HS-27A (cell line): ENCODE measurements at places on chromosomes 4 and X.

GRCh38 chr4:127179256-127180087 lies 453.3 kb upstream of the INTU start:
- no peak for DNase-seq

DNA sequence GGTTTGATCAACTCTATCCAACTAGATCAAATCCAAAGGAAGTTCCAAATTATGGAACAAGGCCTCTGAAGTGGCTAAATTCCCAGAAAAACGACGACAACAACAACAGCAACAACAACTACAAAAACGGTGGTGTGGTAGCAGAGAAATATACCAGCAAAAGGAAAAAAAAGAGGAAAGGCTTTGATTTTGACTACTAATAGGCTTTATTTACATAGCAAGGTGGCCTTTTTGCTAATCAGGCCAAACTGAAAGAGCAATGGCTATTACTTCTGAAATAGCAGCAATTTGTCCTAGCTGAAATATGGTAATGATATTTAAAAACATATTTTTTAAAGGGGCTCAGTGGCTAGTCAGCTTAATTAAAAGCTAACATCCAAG lies 40.8 kb upstream of the TMPRSS11E start:
- DNase-seq, result no peak

DNA sequence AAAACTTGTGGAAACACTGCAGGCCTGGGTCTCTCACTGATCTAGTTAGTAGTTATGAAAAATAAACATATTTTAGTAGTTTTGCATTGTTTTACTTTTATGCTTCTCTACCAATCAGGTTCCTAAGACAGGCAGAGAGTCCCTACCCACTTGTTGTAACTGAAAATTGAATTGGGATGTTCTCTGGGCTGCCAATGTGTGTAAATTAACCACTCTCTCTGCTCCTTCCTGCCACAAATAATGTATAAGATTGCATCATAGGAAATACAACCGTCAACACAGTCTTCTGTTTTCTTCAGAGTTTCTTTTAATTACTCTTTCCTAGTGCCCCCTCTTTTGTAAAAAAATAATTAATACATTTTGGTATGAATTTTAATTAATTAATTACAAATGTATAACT lies 677.3 kb downstream of the FSTL5 start:
- DNase-seq, result no peak

GRCh38 chr4:173217727-173218126 lies 49.1 kb downstream of the GALNT7 start:
- DNase-seq, result no peak

GRCh38 chr4:42786350-42787078 lies 106.0 kb upstream of the GRXCR1 start:
- DNase-seq, result no peak

DNA sequence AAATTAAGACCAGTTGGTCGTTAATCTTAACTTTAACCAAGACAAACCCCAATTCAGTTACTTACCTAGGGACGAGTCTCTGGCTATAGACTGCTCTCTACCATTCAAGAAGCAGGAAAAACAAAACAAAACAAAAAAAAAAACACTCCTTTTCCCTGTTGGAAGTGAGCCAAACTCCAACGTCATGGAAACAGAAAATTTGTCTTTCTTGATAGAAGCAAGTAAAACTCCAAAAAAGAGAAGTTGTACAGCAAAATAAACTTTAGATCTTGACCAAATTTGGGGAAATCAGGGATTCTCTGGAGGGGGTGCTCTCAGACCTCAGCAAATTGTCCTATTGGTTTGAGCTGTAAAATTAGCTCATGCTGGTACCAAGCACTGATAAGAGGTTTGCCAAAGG lies 3.7 kb downstream of the CNGA1 start:
- no peak for DNase-seq

DNA sequence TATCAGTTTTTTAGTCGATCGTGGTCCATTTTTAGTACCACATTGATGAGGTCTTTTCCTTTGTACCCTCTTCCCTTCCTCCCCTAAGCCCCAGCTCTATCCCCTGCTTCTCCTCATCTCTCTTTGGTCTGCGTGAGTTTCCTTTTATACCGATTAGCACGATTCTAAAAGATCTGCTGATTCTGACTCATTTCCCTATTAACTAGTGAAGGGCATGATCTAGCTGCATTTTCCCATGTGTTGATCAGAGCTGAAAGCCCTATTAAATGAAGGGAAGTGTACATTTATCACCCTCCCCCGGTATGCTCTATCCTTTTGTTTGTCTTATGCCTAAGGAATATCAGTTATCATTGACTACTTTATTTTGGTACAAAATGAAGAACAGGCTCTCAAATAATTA lies 181.7 kb upstream of the NPY2R start:
- DNase-seq, result no peak

- DNase-seq, result no peak
Observed at GRCh38 chr4:184284336-184284690, 66.6 kb upstream of the ENPP6 start.

- no peak for DNase-seq
Observed at GRCh38 chrX:139077281-139078250, 366.0 kb upstream of the FGF13 start.

DNA sequence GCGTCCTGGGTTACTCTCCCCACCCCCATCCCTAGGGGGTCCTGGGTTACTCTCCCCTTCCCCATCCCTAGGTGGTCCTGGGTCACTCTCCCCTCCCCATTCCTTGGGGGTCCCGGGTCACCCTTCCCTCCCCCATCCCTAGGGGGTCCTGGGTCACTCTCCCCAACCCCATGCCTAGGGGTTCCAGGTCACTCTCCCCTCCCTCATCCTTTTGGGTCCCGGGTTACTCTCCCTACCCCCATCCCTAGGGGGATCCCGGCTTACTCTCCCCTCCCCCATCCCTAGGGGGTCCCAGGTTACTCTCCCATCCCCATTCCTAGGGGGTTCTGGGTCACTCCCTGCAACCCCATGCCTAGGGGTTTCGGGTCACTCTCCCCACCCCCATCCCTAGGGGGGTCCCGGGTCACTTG lies 1.5 kb downstream of the ASMTL start:
- no peak for DNase-seq

- no peak for DNase-seq
Observed at GRCh38 chr4:146567396-146567795, 45.7 kb upstream of the SLC10A7 start.

GRCh38 chr4:85243857-85244256 lies 231.1 kb upstream of the ARHGAP24 start:
- no peak for DNase-seq

DNA sequence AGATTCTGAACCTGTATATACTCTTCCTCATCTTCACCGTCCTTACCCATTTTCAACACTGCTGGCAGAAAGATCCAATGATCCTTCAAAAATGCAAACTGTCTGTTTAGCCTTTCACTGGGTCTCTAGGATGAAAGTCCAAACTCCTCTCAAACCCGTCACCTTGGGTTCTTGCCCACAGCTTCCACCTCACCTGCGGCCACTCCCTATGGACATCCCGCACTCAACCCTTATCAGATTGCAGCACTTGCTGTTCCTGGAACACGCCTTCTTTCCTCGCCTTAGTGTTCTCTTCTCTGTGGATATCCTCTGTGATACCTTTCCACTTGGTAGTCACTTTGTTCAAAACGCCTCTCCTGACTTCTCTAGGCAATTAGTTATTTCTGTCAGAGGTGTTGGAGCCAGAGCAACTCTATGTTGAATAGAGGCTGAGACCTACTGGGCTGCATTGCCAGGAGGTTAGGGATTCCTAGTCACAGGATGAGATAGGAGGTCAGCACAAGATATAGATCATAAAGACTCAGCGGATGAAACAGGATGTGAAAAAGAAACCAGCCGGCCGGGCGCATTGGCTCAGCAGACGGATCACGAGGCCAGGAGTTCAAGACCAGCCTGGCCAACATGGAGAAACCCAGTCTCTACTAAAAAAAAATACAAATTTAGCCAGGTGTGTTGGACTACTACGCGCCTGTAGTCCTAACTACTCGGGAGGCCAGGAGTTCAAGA lies 4.2 kb upstream of the NOCT start:
- no peak for DNase-seq

GRCh38 chrX:55039471-55039870 lies 8.7 kb upstream of the ALAS2 start:
- no peak for DNase-seq

- DNase-seq, result no peak
Observed at GRCh38 chrX:139554991-139555675, 24.6 kb downstream of the F9 start.

DNA sequence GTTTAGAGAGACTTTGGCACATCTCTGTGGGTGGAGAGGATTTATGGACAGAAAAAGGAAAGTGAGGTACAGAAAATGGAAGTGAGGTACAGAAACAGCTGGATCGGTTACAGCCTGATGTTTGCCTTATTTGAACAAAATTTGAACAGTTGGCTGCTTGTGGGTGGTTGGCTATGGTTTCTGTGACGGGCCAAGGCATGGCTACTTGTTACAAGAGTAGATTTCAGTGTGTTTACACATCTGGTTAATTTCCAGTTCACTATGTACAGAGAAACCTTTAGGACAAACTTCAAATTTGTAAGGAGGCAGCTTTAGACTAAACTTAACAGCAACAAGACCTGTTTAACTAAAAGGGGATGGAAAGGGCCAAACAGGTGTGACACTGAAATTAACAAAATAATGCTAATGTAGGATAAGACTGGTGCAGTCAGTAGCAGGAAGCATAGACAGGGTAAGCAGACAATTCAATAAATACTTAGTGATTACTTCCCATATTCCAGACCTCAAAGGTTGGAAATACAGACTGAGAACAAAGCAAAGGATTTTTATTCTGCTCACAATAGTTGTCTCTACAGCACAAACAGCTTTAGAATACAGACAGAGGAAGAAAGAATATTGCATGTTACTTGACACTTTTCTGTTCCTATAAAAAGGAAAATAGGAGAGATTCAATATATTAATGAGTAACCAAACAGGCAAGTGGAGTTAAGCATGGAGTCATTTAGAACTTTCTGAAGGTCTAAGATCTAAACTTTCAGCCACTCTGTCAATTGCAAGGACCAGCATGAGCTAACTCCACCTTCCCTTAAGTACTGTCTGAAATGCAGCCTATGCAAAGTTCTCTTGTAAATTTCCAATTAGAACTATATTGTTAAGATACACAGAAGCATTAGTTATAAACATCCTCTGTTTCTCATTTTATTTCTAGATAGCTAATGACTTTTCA lies 294.4 kb upstream of the FAT4 start:
- no peak for DNase-seq

GRCh38 chrX:30495468-30495867 lies 82.1 kb downstream of the TASL start:
- no peak for DNase-seq

DNA sequence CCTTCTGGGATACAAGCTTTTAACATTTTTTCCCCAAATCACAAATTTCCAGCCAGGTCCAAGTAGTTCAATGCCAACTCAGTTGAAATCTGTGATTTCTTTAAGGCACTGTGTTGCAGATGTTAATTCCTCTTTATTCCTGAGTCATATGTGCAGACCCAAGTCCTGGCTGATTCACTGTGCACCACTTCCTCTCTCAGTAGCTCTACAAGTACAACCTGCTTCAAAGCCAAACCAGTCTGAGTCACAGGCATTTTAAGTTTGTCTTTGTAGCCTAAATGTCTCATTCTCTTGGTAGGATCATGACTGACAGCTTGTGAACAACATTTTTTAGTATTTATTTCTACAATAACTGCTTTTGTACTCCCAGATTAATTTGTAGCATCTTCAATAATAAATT lies 165.6 kb upstream of the S100G start:
- DNase-seq, result peak; percentile 51

DNA sequence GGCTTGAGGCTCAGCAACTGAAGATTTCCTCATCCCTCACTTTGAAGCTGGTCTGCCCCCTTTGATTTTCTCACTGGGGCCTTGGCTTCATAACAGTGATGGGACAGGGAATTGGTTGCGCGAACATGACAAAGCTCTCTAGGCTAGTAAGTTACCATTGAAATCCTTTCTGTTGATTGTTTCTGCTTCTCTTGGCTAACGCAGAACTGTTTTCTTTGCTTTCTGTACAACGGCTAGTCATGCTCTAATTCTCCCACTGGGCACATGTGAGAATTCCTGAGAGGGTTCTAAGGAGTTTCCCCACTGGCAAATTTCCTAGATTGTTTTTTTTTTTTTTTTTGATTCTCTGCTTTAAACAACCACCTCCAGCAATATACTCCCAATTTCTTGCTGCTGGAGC lies 738.6 kb downstream of the PCDH7 start:
- no peak for DNase-seq

GRCh38 chr4:118968813-118969212 lies 80.2 kb downstream of the SYNPO2 start:
- DNase-seq, result no peak

DNA sequence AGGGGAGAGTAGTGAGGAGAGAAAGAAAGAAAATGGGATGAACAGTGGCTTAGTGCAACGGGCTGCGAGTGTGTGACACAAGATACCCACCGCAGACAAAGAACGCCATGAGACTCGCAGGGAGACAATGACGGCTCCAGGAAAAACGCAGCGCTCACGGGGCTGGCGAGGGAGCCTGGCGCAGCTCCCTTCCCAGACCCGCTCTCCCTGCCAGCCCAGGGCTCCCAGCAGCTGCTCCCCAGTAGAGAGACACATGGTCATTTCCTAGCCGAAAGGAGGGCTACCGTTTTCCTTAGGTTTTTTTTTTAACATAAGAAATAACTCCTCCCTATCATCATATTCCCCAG lies 149.5 kb downstream of the MAML3 start:
- DNase-seq, result no peak

- DNase-seq, result no peak
Observed at GRCh38 chr4:101198682-101199339, 148.5 kb downstream of the PPP3CA start.

- no peak for DNase-seq
Observed at GRCh38 chr4:107843391-107843790, 18.7 kb downstream of the SGMS2 start.

GRCh38 chr4:168856312-168856711 lies 153.7 kb downstream of the CBR4 start:
- DNase-seq, result no peak

- no peak for DNase-seq
Observed at GRCh38 chr4:163939597-163939996, 445.1 kb downstream of the TMA16 start.

GRCh38 chrX:111778591-111778990 lies 97.4 kb upstream of the TRPC5OS start:
- no peak for DNase-seq

GRCh38 chrX:54442790-54443189 lies 2.6 kb downstream of the TSR2 start:
- no peak for DNase-seq

- DNase-seq, result no peak
Observed at GRCh38 chr4:37450309-37450708, 205.8 kb downstream of the NWD2 start.

- DNase-seq, result no peak
Observed at GRCh38 chr4:38889143-38889542, 21.5 kb downstream of the FAM114A1 start.
